ENCODE measurements at places on chromosomes 6 and 20. TPM values are rescaled to one million over a fixed set of nuclear protein-coding genes. Genes with fewer than 3 reads are reported as not detected.

- DNase-seq = no peak
Observed at GRCh38 chr6:109429496-109429895, 10.9 kb downstream of the PPIL6 start.

DNA sequence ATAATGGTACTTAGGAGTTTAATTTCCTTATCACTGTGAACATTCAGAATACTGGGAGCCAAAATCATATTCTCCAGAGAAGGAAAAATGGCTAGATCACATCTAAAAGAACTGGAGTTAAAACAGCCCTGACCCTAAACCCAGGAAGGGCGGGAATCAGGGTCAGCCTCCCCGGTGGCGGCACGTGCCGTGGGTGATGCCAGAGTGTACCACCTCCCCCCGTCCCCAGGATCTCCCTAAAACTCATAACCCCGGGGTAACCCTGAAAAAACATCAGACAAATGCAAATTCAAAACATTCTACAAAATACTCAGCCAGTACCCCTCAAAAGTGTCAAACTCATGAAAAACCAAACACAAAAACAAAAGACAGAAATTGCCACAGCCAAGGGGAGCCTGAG, 148.3 kb downstream of the DLL1 start:
- no peak for DNase-seq

- no peak for DNase-seq
Observed at GRCh38 chr6:31305703-31306219, 33.9 kb upstream of the HLA-C start.

DNA sequence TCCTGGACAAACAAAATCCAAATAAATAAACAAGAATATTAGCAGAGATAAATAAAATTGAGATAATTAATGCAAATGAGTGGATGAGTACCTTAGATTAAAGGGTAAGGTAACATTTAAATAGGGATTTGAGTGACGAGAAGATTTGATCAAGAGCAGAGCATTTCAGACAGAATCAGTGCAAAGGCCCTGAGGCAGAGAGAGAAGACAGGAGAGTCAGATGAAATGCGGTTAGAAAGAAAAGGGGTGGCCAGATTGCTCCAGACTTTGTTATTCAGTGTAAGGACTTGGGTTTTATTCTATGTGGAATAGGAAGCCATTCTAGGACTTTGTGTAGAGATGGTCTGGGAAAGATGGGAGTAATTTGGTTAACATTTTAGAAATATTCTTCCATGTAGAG, 10.0 kb downstream of the RNF182 start:
- DNase-seq = no peak

DNA sequence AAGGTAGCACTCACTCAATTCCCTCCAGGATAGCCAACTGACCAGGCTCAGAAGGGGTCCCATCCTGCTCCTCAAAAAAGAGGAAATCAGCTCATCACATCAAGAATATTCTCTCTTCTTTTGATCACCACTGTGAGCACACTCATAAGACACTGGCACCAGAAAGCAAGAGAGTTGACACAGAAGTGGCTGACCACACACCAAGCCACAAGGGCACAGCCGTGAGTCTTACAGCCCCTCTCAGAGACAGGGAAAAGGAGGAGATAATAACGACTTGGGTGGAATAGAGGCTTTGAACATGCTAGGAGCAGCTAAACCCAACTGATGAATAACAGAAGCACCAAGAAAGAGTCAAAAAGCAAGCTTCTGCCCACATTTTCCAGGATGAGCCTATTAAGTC, 249.1 kb upstream of the PREP start:
- DNase-seq = no peak

- DNase-seq = peak; percentile 10
Observed at GRCh38 chr6:144008120-144008811, at the start of gene PLAGL1. Gene PLAGL1, minus strand, starts transcription at chr6:144008259. Its CDS starts 60,123 bp downstream, at chr6:143948136.

DNA sequence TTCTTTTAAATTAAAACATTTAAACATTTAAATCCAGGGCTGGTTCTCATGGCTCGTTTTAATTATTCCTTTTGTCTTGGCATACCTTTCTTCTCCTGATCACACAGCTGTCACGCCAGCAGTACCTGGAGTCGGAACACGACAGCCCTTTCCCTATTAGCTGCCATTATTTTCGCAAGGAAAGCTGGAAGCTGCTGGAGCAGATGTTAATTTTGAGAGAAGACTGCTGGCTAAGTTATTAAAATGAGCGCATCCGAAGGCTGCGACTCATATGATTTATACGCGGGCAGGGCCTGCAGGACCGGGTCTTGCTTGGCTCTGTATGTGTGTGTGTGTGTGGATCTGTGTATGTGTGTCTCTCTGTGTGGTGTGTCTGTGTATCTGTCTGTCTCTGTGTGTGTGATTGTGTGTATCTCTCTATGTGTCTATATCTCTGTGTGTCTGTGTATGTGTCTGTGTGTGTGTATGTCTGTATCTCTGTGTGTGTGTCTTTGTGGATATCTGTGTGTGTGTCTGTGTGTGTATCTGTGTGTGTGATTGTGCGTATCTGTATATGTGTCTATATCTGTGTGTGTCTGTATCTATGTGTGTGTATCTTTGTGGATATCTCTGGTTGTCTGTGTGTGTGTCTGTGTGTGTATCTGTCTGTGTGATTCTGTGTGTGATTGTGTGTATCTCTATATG, 191.5 kb downstream of the CDH4 start:
- no peak for DNase-seq

- no peak for DNase-seq
Observed at GRCh38 chr6:115691433-115691832, 369.3 kb downstream of the FRK start.

The COL9A3 gene
- total RNA-seq = not detected

The CRISP2 gene
- not detected for total RNA-seq

The OR2H1 gene
- not detected for total RNA-seq

The TRAPPC3L gene
- not detected for total RNA-seq
